ENCODE measurements at places on chromosomes 4 and X.
A peak's percentile ranks its signal among the peaks of the same experiment; 100 is the strongest.

- DNase-seq = no peak
Measured at GRCh38 chrX:127276326-127276725, 456.8 kb downstream of the PRR32 start.

GRCh38 chr4:25448379-25449109 is 71.5 kb downstream of the ANAPC4 start:
- no peak for DNase-seq

DNA sequence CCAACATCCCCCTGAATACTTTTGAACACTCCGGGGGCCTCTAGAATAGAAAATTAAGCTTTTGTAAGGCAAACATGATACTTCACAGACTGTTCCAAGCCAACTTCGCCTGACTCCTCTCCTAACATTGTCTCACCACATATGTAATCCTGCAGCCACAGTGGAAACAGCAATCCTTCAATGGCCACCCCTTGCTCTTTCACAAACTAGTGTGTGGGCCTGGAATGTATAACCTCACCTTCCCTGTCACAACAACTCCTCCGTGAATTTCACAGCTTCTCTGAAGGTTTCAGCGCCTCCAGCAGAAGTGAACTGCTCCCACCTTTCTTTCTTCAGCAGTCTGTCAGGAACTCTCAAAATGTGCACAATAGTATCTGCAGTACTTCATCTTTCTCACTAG is 185.1 kb downstream of the ADGRL3 start:
- no peak for DNase-seq

GRCh38 chr4:55277011-55277410 is 69.0 kb upstream of the SRD5A3 start:
- no peak for DNase-seq

DNA sequence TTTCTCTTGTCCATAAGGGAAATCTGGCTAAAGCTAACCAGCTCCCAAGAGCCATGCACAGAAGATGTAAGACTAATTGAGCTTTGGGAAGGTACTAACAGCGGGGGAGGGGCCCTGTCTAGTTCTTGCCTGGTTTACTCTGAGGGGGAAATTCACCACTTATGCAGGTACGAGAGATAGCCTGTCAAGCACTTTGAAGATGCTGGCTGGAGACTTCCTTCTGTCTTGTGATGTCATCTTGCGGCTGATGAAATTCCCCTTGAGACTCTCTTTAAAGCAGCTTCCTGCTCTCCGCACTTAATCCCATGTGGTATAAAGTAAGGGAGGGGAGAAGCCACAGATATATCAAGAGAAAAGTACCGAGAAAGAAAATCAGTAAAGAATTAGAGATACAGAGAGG is 345.3 kb downstream of the MAPK10 start:
- no peak for DNase-seq

DNA sequence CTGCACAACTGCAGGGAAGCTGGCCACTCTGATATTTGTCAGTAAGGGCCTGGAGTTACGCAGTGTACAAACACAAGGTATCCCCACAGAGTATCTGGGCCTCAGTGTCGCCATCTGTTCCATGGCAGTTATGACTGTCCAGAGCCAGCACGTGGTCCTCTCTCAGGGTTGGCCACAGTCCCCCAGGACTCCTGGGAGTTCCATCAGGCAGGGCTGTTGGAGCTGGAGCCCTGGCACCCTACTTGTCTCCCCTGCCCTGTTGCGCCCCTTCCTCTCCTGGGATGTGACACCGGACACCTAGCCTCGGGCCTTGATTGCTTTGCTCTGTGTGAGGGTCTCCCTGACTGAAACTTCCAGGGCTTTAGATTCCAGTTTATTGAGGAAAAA is 8.4 kb downstream of the HTRA3 start:
- no peak for DNase-seq

DNA sequence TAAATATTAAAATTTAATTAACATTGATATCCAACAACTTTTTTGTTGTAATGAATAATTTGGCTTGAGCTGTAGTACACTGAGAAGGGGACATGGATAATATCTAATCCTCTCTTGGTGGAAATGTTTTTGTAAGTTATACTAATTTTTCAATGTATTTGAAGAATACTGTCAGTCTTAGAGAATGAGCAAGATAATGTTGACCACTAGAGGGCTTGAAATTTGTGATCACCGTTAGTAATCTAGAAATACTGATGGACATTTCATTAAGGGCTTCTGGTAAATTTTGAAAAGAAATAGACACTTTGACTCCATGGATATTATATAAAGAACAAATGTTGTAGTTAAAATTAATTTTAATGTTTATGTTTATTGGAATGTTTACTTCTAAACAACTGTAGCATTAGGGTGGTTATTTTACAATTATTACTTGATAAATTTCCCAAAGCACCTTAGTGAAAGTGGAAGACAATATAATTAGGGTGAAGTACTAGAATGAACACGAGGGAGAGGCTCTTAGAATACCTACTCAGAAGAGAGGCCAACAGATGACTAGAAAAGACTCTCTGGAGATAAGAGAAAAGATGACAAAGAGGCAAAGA is 20.0 kb upstream of the CAMK2D start:
- DNase-seq = peak; percentile 29

DNA sequence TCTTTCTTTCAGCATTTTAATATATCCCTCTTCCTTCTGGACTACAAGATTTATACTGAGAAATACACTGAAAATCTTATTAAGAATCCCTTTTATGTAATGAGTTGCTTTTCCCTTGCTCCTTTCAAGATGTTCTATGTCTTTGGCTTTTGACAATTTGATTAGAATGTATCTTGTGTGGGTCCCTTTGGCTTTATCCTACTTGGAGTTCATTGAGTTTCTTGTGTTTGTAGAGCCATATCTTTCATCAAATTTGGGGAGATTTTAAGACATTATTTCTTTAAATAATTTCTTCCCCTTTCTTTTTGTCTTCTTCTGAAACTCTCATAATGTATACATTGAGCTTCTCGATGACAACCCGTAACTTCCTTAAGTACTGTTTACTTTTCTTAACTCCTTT is 739.9 kb upstream of the AMOT start:
- DNase-seq = no peak

DNA sequence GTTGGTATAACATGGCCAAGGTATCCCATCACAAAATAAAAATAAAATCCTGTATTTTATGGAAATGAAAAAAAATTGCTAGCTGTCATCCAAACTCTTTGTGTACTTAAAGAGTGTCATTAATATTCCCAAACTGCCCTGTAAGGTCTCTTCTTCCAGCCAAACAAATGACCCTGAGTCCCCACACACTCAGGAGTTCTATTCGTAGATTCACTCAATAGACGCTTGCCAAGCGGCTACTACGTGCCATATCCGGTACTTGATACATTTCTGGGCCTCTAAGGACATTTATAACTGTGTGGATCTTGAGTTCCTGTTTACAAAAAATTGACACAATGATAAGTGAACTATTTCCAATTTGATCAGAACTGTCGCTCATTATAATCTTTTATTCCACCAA is 245.1 kb downstream of the SCFD2 start:
- no peak for DNase-seq

DNA sequence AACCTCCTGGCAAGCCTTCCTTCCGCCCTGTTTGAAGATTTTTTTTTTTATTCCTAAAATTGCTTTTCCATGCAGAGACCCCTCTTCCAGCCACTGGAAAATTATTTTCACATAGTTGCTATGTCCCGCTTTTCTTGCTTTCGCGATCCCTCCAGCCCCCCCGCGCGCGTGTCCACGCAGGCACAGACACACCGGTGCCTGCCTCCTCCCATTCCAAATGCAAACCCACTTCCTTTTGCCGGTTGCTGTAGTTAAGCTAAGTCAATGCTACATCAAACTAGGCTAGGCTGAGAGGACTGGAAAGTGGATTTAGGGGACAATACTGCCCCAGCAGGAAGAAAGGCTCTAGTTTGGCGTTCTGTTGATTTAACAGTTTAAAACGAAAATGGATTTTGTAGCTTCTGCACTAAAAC is 111.0 kb downstream of the DHX15 start:
- peak; percentile 43 for DNase-seq

- DNase-seq = no peak
Measured at GRCh38 chr4:90715242-90715641, 588.0 kb downstream of the CCSER1 start.

All from AG08396 (cell line).